Upper lobe of right lung (tissue), 1 donor: ENCODE measurements at places on chromosomes 16 and 17.

- DNase-seq: no peak
Measured at GRCh38 chr17:81403671-81404534, 8.6 kb downstream of the BAHCC1 start.

- DNase-seq: no peak
Measured at GRCh38 chr17:40524243-40524965, 23.0 kb upstream of the TNS4 start.

DNA sequence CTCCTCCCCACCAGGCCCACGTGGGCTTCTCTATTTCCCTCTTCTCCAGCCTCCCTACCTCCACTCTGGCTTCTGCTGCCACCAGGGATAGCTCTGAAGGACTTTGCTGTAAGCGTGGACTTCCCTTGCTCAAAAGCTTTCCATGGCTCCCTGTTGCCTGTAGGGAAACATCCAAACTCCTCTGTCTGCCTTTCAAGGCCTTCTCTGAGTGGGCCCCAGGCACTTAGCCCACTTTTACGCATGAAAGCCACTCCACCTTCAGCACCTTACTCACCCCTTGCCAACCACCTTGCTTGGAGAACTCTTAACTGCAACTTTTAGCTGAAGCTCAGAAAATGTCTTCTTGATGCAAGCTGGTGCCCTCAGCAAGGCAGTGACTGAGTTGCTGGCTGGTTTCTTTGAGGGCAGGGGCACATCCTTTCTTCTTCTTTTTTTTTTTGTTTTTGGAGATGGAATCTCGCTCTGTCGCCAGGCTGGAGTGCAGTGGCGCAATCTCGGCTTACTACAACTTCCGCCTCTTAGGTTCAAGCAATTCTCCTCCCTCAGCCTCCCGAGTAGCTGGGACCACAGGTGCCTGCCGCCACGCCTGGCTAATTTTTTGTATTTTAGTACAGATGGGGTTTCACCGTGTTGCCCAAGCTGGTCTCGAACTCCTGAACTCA, 52.0 kb upstream of the DLX4 start:
- DNase-seq: no peak

- DNase-seq: no peak
Measured at GRCh38 chr17:79808763-79809529, 12.1 kb upstream of the CBX8 start.

- no peak for DNase-seq
Measured at GRCh38 chr17:71260366-71260940, 860.4 kb upstream of the SOX9 start.

GRCh38 chr16:55443434-55444346, 35.3 kb upstream of the MMP2 start:
- DNase-seq: no peak

DNA sequence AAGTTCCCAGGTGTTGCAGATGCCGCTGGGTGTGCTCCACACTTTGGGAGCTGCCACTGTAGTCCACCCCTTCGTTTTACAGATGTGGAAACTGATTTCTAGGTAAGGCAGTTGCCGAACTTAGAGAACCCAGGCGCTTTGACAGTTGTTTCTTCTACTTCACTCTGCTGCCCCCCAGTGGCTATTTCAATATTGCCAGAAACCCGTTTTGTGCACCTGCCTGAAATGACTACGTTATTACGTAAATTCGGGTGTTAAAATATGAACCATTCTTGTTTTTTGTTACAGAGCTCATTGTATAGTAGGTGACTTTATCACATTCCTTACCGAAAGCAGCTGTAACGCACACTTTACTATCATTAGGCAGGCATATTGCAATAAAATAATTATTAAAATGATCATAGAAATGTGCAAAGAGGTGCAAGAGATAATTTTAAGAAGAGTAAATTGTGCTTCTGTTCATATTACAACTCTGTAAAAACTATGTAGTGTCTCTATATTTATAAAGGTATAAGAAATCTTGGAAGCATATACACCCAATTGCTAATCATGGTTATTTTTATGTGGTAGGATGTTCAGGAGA, 44.9 kb downstream of the OTOA start:
- peak; percentile 67 for DNase-seq

DNA sequence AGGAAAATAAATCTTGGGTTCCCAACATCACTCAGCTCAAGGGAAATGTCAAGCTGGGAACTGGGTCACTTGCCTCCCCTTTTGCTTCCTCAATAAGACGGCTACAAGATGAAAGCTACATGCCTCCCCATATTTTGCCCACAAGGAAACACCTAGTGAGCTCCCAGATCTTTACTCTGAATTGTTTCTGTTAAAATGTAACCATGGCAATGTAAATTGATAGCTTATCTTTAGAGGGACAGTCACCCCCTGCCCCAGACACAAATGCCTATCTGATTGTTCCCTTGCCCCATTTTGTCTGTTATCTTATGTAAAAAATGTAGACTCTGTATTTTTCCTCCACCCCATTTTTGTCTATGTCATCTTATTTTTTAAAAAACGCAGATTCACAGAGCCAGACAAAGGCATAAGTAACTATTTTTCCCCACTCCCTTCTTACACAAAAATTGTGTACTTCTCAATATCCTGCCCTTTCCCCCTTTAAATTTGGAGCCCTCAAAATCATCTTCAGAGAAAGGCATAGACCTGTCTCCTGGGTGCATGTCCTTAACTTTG, 288.7 kb upstream of the ERCC4 start:
- DNase-seq: no peak

DNA sequence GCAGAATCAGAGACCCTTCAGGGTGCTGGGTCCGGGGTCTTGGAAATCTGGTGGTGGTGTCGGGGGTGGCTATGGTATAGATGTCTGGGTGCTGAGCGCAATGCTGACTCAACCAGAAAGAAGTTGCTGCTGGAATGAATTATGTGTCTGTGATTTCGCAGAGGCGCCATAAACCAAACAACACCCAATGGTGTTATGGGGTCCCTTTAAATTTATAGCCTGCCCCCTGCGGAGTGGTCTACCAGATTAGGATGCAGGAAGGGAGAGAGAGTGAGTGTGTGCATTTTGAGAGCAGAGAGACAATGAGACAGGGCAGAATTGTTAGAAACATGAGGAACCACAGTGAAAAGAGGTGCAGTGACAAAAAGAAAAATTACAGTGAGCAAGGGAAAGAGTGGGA, 100.7 kb upstream of the CDH11 start:
- DNase-seq: no peak

DNA sequence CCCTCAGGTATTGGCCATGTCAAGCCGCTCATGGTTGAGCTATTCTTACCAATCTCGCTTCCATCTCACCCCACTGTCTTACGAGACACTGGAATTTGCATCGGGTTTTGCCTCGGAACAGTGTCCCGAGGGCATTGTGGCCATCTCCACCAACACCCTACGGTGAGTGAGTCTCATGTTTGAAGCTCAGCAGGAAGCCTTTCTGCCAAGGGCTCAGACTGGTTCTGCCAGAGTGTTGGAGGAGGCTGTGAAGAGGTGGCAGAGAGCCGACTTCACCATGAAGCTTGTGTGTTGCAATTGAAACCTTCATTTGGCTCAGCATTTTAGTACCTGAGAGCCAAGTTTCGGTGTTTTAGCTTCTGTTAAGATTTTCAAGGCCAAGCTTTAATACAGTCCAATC, 38.0 kb downstream of the SF3B3 start:
- DNase-seq: peak; percentile 74

DNA sequence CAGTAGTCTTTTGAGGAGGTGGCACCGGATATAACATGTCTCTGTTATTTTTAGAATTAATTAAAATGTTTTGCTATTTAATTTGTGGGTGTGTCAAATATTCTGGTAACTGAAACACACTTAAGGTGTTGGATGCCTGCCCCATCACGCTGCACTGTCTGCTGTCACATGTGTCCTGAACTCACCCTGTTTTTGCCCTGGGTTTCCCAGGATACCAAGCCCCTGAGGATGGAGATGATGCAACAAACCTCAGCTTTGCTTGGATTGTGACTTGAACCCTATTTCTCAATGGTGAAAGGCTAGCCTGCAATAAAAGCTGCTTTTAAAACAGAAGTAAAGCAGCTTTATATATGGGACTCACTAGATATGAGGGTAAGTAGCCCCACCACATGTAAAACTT, 11.5 kb upstream of the DUSP14 start:
- DNase-seq: no peak

DNA sequence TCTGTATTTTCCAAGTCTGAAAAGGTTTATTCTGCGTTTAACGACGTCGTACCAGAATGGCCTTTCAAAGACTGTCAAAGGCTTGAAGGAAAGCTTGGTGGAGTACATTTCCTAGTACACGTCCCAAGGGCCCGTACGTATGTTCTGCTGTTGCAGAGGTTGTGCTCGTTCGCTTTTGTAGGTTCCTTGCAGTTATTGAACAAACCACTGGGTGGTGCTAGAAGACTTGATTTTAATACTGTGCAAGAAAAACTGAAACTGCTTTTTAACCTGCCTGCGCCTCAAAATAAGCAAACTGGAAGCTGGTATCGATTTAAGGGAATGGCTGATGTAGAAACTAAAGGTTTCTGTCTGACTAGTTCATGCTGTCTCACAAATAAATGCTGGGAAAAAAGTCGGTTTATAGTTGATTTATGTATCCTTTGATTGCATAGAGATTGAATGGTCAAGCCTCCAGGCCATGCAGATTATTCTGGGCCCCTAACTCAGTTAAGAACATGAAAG, 54.6 kb downstream of the USP10 start:
- DNase-seq: no peak

- no peak for DNase-seq
Measured at GRCh38 chr16:57708168-57708567, 13.6 kb downstream of the DRC7 start.

DNA sequence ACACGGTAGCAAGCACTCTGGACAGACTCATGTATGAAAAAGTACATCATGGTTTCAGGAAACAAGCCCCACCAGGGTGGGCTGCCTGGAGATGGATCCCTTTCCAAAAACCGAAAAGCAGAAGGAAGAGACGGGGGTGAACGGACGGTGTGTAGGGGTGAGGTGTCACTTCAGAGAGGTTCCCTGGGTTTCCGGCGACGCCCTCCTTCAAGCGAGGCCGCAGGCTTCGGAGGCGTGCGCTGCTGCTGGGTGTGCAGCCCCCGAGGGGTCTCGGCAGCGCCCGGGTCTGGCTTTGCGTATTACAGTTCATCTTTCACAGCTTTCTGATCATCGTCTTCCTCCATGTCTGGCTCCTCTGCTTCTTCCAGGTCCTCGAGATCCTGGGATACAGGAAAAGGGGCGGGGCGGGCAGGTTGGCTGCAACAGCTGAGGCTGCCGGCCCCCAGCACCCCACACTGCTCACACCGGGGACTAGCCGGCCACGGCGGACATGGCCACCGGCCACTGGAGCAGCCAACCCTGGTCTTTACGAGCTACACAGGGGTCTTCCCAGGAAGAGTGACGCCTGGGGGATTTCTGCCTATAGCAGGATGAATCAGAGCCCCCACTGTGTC, 9.0 kb upstream of the PPP1R27 start:
- no peak for DNase-seq

- DNase-seq: no peak
Measured at GRCh38 chr17:8632061-8632460, 1.5 kb upstream of the MYH10 start.

GRCh38 chr17:35998756-35999155, 2.6 kb downstream of the CCL15 start:
- no peak for DNase-seq

DNA sequence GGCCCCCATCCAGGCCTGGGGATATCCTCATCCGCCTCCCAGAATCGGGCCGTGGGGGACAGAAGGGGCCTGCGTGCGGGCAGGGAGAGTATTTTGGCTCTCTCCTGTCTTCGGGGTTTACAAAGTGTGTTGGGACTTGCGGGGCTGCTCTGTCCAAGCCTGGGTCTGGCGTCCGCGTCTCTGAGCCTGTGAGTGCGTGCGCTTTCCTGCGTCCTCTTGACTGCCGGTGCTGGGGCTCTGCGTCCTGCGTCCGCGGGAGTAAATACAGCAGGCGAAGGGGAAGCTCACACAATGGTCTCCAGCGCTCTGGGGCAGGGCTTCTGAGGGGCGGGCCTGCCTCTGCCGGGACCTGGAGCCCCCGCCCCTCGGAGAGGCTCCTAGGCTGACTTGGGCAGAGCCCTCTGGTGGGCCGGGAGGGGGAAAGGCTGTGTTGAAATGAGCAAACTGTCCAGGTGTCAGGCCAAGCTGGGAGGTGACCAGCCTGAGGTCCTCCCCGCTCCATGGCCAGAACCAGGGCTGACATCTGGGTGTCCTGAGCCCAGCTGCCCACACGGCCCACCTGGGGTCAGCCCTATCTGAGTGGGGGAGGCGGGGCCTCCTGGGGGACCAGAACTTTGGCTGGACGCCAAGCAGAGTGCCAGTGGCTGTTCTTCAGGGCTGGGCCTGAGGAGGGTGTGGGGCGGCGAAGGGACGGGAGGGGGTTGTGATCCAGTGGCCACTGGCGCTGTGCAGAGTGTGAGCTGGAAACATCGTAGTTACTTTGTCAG, 233.6 kb downstream of the SEC14L1 start:
- peak; percentile 89 for DNase-seq

DNA sequence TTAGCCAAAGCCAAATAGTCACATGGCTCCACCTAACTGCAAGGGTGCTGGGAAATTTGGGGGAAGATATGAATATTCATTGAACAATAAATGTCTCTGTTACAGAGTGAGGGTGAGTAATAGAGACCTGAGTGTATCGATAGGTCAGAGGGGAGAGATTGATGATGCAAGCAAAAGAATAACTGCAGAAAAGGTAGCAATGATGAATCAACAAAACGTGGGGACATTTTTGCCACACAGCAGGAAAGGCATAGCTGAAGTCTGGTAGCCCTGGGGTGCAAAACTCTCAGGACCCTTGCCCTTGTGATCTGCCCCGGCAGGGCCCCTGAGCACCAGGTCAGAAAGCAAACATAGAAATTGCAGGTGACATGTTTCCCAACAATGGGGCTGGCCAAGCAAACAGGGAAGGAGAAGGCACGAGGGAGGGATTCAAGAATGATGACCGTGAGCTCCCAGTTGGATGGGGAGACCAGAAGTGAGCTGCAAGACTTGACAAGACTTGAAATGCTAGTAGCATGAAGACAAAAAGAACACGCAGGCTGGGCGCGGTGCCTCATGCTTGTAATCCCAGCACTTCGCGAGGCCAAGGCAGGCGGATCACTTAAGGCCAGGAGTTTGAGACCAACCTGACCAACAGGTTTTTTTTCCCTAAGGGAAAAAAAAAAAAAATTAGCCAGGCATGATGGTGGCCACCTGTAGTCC, 12.7 kb upstream of the HERPUD1 start:
- DNase-seq: no peak

DNA sequence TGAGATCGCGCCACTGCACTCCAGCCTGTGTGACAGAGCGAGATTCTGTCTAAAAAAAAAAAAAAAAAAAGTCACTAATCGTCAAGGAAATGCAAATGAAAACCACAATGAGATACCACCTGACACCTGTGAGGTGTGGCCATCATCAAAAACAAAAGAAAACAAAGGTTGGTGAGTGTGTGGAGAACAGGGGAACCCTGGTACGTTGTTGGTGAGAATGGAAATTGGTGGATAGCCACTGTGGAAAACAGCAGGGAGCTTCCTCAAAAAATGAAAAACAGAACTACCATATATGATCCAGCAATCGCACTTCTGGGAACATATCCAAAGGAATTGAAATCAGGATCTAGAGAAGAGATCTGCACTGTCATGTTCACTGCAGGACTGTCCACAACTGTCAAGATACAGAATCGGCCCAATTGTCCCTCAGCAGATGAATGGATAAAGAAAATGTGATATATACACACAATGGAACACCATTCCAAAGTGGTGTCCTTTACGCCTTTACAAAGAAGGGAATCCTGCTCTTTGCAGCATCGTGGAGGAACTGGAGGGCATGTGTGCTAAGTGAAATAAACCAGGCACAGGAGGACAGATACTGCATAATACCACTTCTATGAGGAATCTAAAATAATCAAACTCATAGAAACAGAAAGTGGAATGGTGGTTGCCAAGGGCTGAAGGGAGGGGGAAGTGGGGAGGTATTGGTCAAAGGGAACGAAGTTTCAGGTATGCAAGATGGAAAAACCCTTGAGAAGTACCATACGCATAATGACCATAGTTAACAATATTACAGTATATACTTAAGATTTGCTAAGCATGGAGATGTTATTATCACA, 63.5 kb upstream of the PLCG2 start:
- DNase-seq: no peak
